AG04450 (cell line): ENCODE measurements at places on chromosomes 12 and 14.

GRCh38 chr12:40668099-40668529, 24.1 kb upstream of the CNTN1 start:
- no peak for DNase-seq

- DNase-seq: peak; percentile 45
Measured at GRCh38 chr14:71130491-71131179, 223.4 kb downstream of the PCNX1 start.

DNA sequence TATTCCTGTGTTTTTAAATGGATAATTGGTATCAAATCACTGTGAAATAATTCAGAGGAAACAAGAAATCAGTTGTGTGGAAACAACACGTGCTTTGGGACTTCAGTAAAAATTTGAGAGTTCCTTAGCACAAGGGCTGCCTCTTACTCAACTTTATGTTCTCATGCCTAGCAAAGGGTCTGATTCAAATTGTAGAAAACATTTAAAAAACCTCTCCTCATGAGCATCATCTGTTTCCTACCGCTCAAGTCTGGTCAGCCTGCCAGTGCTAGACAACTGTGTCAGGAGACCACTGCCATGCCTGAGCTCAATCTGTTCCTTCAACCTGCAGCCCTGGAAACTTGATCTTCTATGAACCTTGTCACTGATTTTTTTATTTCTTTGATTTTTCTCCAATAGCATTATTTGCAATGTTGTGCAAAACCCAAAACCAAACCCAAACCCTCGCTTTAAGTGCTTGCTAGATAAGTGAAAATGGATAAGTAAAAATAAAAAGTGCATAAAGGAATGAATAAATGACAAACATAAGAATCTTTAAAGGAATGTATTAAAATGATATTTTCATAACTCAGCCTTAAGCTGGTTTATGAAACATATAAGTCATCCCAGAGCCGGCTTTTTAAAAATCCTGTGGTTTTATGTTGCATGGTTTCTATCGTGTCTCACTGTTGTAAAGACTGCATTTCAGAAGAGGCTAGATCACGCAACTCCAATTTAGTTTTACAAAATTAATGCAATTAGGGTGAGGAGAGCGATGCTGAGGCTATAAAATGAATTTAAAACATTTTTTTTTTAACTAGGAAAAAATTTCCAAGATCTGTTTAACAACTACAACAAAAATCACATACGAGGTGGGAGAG, 361.2 kb upstream of the PDE3A start:
- no peak for DNase-seq

- no peak for DNase-seq
Measured at GRCh38 chr12:121845701-121846100, 13.0 kb downstream of the HPD start.

- DNase-seq: no peak
Measured at GRCh38 chr12:126608607-126609175, 1543.5 kb downstream of the AACS start.

DNA sequence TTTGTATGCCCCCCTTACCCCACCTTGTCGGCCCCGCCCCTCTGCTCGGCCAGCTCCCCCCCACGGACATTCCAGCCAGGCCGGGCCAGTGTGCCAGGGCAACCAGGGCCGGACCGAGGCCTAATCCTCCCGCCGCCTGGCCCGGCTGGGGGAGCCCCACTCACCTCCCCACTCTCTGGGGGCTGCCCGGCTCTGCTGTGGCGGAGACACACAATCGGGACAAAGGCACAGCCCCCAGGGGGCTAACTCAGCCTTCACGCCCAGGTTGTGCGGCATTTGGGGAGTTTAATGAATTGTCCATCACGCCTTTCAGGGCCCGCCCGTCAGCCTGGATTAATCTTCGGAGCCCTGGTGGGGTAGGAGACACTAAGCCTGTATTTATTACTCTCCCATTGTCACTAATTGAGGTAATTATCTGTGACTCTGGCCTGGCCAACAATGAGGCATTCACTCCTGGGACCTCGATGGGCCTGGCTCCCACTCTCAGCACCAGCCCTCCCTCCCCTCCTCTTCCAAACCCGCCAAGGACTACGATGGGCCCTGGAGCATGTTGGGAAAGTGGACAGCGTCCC, 8.7 kb downstream of the WNT1 start:
- DNase-seq: no peak

DNA sequence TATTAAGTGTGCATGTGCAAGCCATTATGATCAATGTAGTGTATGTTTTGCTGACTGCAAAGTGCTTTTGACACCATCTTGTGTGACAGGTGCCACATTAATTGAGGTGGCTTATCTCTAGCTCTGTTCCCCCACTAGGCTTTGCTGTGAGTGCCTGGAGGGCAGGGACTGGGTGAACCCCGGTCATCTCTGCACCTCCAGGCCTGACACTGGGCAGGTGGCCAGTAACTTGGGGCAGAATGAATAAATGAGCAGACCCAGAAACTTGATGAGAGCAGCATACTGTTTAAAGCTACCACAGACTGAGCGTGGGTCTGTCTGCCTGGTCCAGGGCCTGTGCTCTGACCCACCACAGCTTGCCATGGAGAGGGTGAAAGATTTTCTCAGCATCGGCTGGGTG, 151.6 kb downstream of the CALM1 start:
- no peak for DNase-seq
